ENCODE measurements at places on chromosomes 3 and 15.
A peak's percentile ranks its signal among the peaks of the same experiment; 100 is the strongest.

DNA sequence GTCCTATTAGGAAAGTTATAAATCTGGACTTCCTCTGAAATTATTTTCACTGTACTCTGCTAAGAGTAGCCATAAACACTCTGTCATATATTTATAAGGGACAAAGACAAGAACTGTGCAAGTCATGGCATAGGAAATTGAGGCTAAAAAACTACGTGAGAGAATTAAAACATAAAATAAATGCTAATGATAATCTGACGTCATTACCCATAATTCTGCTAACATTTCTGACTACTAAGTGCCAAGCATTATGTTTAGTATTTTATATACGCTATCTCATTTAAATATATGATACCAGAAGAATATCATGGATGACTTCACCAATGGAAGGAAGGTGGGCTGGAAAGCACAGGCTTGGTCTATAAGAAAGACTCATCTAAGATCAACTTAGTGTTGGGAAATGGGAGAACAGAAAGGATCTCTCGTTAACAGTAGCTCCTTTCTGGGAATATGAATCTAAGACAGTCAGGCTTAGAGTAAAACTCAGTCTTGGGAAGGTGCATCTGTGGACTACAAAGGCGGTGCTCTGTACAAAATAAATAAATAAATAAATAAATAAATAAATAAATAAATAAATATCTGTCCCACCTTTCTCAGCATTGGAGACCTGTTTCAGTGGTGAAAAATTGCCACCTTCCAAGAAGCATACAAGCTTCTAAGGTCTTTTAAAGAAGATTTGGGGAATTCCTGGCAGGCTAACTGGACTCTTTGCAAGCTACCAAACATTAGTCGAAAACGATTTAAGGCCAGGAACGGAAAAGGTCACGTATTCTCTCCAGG lies 267.4 kb downstream of the CGGBP1 start:
- no peak for DNase-seq

DNA sequence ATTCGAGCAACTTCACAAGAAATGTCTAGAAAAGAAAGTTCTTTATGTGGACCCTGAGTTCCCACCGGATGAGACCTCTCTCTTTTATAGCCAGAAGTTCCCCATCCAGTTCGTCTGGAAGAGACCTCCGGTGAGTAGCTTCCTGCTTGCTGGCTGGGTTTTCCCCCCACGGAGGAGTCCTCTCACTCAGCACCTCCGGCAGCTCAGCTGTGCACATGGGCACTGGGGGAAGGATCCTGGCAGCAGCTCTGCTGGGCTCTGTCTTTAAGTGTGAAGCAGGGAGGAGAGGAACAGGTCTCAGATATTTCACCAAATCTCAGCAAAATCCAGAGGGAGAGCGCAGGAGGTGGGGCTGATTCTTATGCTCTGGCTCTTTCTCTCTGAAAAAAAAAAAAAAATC lies 684 bp downstream of the CAPN3 start:
- DNase-seq, result no peak

DNA sequence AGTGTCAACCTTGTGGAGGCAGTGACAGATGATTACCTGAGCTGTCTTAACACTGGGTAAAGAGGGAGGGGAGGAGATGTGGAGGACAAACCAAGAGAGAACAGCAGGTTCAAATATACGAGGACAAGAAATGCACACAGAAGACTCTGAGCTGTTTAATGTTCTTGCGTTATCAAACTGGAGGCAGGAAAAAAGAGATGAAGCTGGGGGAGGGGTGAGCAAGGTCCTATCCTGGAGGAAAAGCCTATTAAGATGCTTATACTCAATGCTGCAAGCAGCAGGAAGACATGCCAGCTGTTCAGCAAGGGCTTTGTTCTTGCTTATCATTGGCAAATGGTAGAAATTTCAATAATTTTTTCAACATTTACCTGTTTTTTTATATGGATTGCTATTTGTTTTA lies 345.7 kb upstream of the TRIM42 start:
- no peak for DNase-seq

DNA sequence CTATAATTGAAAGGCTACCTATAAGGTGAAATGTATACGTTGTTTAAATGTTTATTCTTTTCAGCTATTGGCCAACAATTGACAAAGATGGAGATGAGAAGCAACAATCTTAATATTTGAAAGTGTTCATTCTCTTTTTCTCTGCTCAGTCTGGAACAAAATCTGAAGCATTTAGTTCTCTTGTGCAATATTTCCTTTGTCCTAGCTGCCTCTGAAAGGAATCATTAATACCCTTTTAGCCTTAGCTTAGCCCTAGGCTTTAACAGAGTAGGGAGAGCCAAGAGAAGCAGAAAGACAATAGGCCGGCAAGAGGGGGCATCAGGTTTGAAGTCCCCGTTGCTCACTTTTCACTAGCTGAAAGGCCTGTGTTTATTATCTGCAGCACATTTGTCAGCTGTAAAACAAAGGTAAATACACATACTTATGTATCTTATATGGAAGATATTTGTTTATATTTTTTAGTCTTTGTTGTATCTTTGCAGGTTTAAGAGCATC lies 422.5 kb upstream of the SEMA6D start:
- DNase-seq, result no peak

GRCh38 chr15:73483053-73483452 lies 40.1 kb downstream of the REC114 start:
- DNase-seq, result no peak

DNA sequence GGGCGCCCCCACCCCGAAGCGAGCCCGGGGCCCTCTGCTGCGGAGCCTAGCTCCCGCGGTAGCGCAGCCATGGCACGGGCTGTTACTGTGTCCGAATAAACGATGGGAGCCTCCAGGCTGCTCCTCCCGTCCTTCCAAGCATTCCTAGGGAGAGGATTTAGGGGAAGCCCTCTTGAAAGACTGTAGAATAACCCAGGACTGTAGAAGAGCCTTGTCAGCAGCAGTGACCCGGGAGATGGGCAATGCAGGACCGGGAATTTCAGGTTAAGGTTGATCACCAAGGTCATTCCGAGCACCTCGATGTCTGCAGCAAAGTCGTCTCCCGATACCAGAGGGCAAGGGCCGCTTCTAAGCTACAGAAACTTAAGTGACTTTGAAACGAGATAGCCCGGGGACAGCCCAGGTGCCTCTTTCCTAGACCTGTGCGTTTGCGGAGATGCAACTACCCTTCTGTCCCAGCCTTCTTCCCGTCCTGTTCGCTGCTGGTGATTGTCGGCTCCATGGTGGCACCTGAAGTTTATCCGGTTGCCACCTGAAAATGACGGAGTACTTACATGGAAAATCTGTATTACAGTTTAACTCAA lies 753 bp upstream of the MYO5A start:
- DNase-seq, result peak; percentile 63

DNA sequence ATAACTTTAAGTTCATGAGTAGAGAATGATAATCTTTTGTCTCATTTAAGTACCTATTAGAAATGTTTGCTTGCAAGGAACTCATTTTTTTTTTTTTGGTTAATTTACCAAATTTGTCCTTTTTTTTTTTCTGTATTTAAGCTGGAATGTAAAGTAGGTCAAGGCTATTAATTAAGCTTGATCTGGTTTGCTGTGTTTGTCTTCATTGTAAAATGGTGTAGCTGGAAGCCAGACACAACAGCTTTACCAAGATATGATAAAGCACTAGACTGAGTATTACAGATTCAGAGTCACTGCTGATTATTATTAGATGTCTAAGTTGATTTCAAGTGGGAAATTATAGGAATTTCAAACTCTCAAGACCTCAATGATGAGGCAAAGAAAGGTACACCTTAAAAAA lies 15.0 kb upstream of the ZPLD1 start:
- DNase-seq, result no peak

DNA sequence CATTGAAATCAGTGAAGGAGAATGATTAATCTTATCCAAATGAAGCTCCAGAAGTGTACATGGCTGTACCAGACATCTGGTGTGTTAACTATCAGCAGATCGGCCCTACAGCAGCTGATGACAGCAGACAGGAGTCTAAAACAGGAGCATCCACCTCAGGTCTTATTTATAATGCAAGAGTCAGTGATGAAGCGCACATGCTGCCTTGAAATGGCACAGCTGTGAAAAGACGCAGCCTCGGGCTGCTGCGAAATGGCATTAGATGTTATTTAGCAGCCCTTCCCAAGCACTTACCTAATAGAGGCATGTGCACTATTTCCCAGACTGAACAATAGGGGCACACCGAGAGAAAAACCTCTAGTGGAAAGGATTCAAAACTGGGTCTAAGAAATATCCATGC lies 472.3 kb upstream of the CBLB start:
- DNase-seq, result no peak

- DNase-seq, result no peak
These were observed 44.6 kb downstream of the TFG start for GRCh38 chr3:100753846-100754245.

DNA sequence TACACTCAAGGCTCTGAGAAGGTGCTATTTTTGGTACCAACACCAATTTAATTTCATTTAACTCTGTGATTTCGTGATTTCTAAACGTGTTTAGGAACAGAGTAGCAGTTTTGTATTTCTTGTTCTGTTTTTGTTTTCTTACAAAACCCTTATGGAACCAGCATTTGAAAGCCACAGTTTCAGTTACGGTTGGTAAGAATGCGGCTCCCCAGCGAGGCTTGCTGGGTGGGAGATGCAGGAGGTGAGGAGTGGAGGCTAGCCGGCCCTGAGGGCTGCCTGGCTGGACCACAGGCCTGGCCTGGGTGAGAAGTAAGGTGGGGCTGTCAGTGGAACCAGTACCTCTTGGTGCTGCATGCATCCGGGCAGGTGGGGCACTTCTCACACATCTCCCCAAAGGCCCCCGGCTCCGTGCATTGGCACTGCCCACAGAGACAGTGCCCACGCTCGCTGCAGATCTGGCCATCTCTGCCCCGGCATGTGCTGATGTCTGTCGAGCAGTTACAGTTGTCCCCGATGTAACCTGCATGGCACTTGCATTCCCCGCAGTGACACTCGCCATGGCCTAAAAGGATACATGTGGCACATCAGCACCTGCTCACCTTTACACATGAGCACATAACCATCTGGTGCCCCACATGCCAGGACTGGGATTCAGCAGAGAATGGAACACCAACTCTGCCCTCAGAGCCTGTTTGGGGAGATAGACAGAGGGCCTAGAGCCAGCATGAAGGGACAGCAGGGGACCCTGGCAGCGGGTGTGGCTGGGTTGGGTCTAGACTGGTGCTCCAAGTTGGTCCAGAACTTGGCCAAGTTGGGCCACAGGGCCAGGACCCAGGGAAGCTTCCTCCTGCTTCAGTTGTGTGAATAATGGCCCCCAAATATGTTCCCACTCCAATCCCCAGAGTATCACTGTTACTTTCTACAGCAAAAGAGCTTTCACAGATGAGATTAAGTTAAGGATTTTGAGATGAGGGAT lies 43.4 kb downstream of the UMPS start:
- no peak for DNase-seq

DNA sequence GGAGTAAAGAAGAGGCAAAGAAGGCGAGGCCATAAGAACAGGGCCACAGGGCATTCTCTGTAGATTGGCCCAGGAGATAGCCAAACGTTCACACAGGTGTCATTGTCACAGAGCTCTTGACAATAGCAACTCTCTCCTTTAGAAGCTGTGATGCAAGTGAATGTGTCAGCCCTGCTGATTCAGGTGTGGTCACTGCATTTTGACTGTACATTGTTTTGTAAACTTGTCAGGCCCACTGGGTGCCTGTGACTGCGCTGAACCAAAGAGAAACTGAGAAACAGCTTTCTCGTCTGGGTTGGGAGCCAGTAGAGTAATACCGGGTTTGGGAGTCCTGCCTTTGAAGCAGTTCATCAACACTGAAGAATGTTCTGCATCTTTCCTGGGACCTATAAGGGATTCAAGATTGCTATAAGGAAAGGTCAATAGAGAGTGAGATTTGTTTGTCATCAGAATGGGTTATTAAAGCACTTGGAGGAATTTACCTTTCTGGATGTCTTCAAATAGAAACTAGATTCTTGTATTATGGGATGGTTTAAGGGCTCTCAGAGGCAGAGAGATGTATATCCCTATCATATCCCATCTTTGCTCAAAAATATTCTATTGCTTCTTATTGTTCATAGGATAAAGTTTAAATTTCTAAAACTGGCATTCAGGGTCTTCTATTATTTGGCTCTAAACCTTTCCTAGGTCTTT lies 45.4 kb downstream of the TMEM45A start:
- DNase-seq, result no peak

GRCh38 chr3:116974702-116975101 lies 265.1 kb downstream of the TUSC7 start:
- DNase-seq, result no peak

DNA sequence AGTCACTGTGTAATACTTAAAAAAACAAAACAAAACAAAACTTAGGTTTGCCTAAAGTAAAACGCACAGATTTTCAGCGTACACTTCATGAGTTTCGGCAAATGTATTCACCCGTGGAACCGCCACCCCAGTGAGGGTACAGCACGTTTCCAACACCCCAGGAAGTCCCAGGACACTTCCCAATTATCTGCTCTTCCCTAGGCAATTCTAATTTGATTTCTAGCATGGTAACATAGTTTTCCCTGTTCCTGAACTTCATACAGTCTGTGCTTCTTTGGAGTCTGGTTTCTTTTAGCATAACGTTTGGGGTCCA lies 497 bp upstream of the CLASP2 start:
- no peak for DNase-seq

All from midbrain (tissue), 1 donor.